ENCODE measurements at places on chromosomes 5 and 9.

DNA sequence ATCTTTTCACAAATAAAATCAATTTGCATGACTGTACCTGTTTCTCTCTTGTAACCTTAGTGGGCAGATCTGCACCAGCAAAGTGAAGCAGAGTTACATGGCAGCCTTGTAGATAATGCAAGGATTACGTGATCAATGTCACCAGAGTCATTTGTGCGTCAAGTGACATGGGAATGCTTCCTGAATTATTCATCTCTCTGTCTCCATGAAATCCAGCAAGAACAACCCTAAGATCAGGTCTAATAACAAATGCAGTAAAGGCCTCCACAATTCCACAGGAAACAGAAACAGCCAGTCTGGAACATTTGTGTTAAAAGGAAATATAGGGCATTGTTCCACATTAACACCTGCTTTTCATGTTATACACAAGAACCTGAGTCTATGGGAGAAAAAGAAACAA is 7.8 kb downstream of the GZMA start:
- no peak for DNase-seq

DNA sequence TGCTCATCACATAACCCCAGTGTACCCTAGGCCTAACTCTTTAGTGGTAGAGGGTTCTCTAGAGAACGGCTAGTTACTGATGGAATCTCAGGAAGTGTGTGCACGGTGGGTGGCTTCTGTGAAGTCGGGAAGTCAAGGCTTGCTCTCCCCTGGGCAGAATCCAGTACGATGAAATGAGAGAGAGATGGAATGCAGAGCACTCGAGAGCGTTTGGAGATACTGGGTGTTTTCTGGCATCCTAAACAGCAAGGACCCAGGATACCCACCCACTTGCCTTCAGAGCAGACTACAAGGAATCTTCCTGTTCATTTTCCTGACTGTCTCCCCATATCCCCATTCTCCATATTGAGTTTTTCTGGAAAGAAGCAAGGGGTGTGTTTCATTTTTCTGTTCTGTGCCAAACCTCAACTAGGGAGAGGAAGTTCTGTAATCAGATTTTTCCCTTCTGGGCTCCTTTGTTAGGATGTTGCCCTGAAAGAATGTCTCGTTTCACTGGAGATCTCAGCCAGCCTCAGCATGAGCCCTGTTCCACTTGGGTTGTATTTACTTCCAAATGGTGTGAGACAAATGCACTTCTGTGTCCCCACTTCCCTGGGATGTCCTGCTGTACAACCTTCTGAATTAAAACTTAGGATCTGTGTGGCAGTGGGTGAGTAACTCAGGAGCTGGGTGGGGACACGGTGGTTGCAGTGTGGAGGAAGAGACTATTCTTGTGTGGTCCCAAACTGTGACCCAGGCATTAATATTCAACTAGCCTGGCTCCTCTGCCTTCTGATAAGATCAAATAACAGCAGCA is 108.9 kb upstream of the SPRY4 start:
- no peak for DNase-seq

DNA sequence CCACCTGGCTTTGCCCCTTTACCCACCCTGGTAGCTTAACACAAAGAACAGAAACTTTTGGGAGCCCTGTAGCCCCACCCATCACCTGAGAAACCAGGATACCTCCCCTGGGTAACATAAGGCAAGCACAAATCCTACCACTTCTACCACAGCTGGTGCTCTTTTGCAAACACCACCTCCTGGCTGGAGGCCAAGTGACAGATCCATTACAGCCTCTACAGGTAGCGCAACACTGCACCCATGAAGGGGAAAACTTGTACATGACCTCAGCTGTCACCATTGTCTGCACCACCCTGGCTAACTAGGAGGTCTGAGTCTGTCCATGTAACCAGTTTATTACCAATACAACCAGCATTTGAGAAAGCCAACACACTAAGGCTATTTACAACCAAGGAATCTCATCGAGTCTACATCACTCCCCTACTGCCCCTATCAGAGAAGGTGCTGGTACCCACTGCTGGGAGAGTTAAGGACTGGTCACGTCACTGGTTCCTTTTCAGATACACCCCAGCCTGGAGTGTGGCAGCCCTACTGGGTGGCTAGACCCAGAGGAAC is 128.6 kb downstream of the PJA2 start:
- no peak for DNase-seq

DNA sequence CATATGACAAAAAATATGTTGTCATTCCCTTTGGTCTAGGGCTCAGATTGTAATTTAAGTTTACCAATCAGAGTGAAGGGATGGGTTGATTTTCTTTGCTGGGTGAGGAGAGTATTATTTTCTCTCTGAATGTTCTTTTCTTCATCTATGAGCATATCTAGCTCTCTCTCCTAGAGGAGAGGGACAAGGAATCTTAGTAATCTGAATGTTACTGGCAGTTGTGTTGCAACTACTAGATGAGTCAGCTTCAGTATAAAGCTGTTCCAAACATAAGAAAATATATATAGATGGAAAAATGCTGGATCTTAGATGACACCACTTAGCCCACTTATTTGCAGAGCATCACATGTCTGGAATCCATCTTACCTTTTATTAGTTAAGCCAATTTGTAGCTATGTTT is 259.3 kb downstream of the TUSC1 start:
- DNase-seq: no peak

GRCh38 chr5:142013734-142014521 is 1.1 kb upstream of the GNPDA1 start:
- DNase-seq: no peak

DNA sequence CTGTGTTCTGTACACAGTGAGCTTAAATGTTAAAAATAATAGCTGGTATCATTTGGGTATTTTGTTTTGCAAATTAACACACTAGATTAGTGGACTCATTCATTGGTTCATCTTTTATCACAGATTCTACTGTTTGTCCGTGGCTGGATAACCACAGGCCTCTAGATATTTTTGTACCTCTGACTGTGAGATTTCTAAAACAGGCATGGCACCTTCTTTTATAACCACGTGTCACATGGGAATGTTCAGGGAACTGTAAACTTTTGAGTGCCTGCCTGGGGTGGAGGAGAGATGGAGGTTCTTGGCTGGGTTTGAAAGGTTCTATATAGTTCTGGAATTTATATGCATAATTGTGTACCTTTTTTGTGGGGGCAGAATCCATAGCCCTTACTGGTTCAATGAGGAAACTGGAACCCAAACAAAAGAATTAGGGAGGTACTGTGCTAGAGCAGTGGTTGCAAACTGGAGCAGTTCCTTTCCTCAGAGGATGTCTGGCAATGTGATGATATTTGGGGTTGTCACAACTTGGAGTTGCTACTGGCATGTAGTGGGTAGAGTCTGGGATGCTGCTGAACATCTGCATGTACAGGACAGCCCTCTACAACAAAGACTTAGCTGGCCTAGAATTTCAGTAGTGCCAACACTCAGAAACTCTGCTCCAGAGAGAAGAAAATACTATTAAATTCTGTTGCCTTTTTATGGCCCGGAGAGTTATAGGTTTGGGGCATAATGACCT is 16.9 kb downstream of the TLE4 start:
- DNase-seq: no peak

DNA sequence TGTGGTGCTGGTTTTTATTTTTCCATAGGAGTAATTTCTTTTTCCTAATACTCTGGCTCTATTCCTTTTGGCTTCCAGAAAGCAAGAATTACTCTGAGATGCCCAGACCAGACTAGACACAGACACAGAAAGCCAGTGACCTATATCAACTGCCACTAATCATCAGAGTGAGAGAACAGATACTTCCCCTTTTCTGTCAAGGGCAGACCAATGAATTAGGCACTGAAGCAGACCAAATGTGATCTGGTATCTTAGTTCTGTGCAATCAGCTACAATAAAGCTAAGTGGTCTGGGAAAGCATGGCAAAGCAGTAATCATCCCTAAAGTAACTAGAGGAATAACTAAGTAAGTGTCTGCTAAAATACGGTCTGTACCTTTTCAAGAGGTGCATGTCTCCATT is 239.1 kb downstream of the ELAVL2 start:
- DNase-seq: no peak

DNA sequence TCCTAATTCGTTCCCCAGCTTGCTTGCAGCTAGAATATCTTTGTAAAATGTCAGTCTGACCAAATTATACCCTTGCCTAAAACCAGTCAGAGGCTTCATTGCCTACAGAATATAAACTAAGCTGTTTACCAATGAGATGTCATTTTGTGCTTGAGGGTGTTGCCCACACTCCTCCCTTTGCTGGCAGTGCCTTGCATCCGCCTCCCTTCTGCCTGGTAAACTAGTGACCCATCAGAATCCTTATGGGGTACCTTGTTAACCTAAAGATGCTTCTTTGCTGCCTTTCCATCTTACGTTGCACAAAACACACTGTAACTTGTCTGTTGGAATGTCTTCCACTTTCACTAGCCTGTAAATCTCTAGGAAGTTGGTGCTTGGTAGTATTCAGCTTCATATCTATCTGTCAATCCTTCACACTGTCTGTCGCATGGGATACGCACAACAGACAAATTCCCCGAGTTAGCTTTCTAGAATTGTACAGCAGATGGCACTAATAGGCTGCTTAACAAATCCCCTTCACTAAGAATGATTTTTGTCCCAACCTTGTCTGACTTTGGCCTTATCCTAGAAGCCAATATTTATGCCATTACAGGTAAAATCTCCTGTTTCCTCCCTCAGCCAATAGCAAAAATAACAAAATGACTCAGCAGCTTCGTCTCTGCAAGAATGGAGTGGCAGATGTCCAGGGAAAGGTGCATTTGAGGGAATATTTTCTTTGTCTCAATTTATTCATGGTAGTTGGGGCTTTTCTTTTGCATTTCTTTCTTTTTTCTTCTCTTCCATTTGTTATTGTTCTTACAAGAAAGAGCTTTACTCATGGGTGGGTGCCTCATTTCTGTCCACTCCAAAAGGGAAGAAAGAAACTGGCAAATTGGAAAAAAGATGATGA is 3.0 kb downstream of the NUDT2 start:
- DNase-seq: no peak

- no peak for DNase-seq
These were observed 60.5 kb downstream of the GLDC start for GRCh38 chr9:6584881-6585597.

DNA sequence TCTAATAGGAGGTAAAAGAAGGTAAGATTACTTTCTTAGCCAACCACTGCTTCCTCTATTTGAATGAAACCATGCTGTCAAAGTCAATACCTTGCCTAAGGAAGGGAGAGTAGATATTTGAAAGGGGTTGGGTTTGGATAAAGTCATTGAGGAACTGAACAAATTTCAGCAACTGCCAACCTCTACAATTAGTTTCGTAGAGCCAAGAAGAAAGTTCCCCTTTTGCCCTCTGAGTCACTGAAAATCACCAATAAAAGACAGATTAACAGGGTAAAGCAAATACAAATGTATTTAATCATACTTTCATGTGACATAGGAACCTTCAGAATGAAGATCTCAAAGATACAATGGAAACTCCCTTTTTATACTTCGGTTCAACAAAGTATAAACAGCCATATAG is 615.7 kb downstream of the GABRG2 start:
- DNase-seq: no peak

DNA sequence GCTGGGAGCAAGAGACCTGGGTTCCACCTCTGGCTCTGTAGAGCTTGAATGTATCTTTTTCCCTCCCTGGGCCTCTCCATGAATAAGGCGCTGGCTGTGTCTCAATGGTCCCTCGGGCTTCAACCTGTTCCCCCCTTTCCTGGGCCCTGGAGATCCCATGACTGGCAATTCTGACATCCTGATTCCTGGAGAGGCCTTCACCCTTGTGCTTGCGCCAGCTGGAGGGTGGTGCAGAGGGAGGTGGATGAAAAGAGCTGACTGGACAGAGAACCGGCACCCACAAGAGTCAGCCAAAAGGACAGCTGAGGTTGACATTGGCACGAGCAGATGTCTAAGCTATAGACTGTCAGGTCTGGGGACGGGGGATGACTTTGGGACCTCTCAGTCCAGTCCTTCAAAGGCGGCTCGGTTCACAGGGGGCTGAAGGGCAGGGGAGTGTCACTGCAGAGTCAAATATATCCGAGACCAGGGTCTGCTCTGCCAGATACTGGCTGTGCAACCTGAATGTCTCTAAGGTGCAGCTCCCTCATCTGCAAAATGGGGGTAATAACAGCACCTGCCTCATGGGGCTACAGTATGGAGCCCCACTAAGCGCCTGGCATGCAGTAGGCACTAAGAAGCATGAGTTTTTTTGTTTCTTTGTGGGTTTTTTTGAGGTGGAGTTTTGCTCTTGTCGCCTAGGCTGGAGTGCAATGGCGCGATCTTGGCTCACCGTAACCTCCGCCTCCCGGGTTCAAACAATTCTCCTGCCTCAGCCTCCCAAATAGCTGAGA is 13.8 kb downstream of the DNM1 start:
- DNase-seq: no peak

DNA sequence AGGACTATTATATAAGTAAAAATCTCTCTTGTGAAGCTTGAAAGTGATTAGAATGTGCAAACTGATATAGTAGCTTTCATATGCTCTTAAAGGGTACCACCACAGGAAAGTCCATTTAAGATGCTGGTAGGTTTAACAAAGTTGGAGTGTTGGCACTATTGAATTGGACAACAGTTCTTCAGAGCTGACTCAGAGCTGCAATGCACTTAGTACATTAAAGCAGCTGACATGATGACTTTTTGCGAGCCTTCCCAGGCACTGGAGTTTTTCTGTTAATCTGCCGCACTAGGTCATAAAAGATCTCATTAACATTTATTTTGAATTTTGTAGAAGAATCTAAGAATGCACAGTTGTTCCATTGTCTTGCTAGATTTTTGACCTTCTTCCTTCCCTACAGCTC is 243.8 kb downstream of the ADAMTSL1 start:
- no peak for DNase-seq
